Activated CD8-positive, alpha-beta T cell treated with anti-CD3 and anti-CD28 coated beads, Interleukin-2, amount 10 ng/mL, durations not matched to agents 7 days and 5 days (primary cell): ENCODE measurements at places on chromosomes 7 and 10. TPM values are rescaled to one million over a fixed set of nuclear protein-coding genes. Genes with fewer than 3 reads are reported as not detected.

DNA sequence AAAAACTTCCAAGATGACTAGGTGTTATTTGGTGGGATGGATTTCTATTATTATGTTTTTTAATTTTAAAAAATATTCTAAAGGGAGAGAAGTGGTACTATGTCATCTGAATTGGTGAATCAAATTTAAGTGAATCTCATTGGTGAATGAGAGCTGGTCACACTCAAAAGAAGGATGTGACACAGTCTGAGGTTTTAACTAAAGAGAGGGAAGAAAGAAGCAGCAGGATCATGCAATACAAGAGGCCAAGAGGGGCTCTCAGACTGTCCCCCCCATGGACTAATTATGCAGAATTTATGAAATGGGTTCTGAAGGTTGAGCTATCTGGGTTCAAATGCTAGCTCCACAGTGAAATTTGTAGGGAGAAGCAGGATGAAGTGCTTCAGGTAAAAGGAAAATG is 16.2 kb downstream of the MACC1 start:
- H3K4me1 ChIP-seq = peaks cover 4% of the 10 kb centered on the region
- no peak overlapping the region for H3K27ac ChIP-seq
- DNase-seq = no peak
- H3K27me3 ChIP-seq = no peaks in the 10 kb centered on the region
- H3K36me3 ChIP-seq = no peaks in the 10 kb centered on the region

DNA sequence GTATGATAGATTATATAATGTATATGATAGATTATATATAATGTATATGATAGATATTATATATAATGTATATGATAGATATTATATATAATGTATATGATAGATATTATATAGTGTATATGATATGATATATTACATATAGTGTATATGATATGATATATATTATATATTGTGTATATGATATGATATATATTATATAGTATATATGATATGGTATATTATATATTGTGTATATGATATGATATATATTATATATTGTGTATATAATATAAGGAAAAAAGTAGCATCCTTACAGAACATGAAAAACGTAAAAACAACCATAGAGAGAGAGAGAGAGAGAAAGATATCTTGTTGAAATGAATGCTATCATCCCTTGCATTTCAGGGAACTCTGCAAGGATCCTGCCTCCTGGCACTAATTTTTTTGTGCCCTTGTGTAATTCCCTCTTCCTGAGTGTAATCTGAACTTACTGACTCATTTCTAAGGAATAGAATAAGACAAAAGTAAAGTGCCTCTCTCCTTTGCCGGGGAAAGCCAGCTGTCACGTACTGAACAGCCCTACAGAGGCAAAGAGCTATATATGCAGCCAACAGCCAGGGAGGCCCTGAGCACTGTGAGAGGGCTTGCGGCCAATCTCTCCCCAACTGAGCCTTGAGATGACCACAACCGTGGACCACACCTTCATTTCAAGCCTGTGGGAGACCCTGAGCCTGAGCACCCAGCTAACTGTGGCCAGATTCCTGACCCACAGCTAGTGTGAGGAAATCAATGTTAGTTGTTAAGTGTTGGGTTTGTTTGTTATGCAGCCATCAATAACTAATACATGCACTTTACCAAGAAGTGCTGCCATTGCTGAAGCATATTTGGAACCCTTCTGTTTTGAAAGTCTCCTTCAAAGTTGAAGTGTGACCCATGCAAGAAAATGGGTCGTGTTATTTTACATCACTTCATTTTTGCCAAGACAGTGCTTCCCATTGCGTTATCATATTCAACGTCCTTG is 61.1 kb upstream of the EZH2 start:
- no peak overlapping the region for H3K4me3 ChIP-seq
- no peaks in the 10 kb centered on the region for H3K27me3 ChIP-seq
- no peaks in the 10 kb centered on the region for H3K36me3 ChIP-seq
- no peak overlapping the region for H3K27ac ChIP-seq

FLNC gene
- not detected for total RNA-seq

GRID2IP gene
- 0.21 TPM for total RNA-seq
